ENCODE measurements at places on chromosomes 5 and 9. TPM values are rescaled to one million over a fixed set of nuclear protein-coding genes. Genes with fewer than 3 reads are reported as not detected.

GRCh38 chr5:43042626-43043399 is 2.7 kb upstream of the ANXA2R start:
- peak; percentile 71 for DNase-seq

GRCh38 chr5:118015511-118015910 is 972.8 kb downstream of the DTWD2 start:
- no peak for DNase-seq

DNA sequence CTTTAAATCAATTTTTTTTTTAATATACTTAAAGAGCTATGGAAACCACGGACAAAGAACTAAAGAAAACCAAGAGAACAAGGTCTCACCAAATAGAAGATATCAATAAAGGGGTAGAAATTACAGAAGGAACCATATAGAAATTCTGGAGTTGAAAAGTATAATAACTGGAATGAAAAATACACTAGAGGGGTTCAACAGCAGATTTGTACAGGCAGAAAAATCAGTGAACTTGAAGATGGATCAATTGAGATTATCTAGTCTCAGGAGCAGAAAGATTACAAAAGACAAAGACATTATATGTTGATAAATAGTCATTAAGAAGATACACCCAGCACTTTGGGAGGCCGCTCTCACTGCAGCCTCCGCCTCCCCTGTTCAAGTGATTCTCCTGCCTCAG is 56.1 kb downstream of the GAPVD1 start:
- no peak for DNase-seq

Gene RIC1
- 46.3 TPM for total RNA-seq

Gene SLC45A2
- total RNA-seq: under 0.01 TPM

Measured in mammary epithelial cell (primary cell).